ENCODE measurements at places on chromosomes 5 and 9.

DNA sequence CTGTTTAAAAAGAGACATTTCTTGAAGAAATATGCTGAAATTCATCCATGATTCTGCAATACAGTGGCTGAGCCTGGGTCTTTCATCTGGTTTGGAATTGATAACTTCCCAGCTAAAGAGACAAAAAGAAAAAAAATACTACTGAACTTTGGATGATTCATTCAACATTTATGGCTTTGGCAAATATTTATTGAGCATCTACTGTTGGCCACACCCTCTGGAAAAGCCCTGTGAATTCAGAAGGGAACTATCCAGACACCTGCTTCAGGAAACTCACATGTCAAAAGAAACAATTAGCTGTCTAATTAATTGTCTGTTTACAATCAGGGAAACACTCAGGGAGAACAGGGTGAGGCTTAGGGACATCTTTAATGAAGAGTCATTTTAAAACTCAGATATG is 17.8 kb upstream of the ZNF622 start:
- DNase-seq = no peak

DNA sequence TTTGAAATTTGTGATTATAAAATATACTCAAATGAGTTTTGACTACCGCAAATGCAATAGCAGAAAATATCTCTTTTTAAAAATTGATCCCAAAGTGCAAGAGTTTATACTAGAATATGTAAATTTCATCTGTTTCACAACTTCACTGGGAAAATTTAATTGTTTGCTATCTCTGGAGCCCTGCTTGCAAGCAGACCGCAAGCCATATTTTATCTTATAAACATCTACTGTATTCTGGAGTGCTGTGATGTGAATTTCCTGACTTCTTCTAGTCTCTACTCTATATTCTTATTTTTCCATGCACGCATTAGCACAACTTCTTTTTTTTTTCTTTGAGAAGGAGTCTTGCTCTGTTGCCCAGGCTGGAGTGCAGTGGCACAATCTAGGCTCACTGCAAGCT is 98.7 kb downstream of the DROSHA start:
- DNase-seq = no peak

DNA sequence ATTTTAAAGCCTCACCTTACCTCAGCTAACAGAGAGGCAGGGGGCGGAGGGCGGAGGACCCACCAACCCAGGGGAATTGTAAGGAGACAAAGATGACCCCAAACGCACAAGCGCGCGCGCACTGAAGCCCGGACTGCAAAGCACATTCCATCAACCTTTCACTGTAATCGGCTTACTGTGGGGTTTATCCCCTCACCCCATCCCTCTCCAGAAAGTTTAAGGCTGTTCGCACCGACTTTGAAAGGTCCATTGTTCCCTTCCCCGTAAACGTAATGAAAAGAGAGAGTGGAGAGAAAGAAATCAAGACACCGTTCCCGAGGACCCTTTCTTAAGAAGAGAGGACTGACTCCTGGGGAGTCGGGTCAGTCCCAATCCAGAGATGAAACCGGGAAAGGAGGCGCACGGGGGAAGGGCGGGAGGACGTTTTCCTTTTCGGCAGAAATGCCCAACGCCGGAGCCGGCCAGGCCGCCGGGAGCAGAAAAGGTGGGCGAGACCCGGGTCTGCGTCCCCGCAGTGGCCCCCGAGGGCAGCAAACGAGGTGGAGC is 464 bp downstream of the CEMIP2 start:
- DNase-seq = no peak

DNA sequence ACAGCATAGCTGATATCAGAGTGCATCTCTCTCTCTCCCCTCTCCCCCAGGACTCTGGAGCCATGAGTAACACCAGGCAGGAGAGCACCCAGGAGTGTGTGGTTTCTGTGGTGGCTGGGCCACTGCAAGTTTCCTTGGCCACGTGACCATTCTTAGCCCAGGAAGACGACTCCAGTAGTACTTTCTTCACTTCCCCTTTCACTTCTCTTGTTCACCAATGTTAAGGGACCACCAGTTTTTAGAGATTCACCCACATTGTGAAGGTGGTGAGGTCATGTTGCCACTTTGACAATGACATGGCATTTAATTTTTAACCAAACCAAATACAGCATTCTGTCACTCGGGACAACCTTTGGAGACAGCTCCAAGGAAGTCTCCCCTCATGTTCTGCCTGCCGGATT is 17.9 kb upstream of the DAPK1 start:
- no peak for DNase-seq

GRCh38 chr9:27540502-27540901 is 10.9 kb upstream of the MOB3B start:
- DNase-seq = no peak

DNA sequence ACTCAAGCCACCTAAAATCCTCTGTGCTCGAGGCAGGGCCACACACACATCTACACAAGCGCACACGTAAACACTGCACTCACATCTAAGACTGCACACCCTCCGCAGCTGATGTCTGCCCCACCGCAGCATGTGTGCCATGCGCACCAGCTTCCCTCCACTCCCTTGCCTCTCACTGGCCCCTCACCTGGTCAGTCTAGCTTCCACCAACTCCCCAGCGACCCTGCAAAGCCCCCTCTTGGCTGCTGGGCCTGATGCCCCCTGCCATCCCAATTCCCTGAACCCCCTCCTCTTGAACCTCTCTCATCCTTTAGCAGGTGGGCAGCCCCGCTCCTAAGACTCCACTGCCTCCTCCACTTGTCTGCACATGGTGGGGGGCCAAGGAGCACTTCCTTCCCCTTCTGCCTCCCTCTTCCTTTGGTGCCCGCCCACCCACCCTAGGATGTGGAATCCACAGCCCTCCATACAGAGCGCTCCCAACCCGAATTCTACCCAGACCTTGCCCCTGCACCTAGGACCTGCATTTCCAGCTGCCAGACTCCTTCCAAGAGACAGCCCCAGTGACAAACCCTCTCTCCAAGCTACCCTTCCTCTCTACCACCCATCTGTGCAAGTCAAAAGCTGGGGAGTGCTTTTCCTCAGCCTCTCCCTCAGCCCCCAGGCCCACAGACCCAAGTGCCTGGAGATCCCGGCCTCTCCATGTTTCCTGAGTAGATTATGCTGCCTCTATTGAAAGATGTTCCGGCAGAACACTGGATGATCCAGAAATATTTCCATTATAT is 23.9 kb downstream of the ADAMTS2 start:
- DNase-seq = no peak

GRCh38 chr5:147303251-147303650 is 68.4 kb downstream of the STK32A start:
- DNase-seq = no peak

GRCh38 chr9:133994353-133995011 is 2.4 kb upstream of the VAV2 start:
- no peak for DNase-seq

- DNase-seq = no peak
Observed at GRCh38 chr5:956941-957747, 51.5 kb upstream of the NKD2 start.

DNA sequence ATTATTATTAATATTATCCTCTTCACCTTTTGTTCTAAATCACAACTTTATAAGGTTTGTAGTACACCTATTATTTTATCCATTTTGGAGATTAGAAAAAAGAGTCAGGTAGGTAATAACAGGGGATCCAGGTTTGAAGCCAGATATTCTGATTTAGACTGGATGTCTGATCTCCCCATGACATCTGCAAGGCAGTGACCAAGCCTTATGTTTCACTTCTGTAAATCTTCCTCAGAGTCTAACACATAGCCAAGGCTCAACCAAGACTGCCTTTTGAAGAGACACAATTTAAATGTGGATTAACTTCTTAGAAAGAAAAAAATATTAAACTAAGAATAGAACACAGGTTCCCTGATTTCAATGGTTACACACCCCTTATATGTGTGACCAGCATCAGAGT is 44.2 kb downstream of the CETN3 start:
- DNase-seq = no peak

GRCh38 chr9:22463205-22463604 is 16.6 kb downstream of the DMRTA1 start:
- no peak for DNase-seq

DNA sequence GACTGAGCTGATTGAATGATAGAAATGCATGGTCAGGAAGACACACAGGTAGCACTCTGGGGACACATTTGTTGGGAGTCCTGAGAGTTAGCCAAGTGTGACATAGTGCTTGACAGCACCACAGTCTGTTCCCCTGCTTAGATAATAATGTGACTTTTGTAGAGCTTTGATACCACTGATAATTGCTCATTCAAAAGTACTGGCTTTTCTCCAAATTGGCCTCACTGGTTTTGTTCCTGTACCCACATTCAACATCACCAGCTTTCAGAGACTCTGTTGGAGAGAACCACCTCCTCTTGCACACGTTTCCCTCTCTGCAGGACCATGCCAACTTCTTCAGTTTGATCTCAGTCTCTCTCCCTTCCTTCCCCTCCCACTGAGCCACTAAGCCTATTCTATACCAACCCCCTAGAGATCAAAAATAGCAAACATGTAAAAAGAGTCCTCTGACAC is 52.5 kb upstream of the IL7R start:
- DNase-seq = no peak
